ENCODE measurements at places on chromosomes 1 and 21. TPM values are rescaled to one million over a fixed set of nuclear protein-coding genes. Genes with fewer than 3 reads are reported as not detected.

DNA sequence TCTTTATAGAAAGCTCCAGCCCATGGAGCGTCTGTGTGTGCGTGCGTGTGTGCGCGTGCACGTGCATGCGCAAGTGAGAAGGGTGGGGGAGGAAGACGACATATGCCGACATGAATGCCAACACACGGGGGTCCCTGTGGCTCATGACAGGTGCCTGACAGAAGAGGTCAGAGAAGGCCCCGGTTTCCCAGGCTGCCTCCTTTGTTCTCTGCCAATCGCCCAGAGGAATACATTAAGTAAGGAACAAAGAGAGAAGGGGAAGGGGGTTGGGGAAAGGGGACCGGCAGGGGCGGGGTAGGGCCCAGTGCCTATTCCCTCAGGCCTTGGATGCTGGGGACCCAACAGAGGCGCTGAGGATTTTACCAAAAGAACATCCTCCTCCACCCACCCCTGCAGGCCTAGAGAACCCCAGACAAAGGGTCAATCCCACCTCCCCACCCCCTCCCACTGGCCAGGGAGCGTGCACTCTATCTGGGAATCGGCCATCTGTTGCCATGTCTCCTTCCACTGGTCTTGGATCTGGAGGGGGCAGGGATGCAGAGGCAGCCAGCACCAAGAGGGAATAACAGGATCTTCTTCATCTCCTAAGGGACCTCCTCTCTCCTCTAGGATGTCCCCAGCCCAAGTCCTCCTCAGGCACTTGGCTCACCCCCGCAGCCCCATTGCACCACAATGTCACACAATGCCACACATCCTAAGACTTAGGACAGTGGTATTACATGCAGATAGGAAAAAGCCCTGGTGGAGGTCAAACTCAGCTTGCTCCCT, 39.4 kb downstream of the PIK3C2B start:
- DNase-seq: no peak
- H3K4me1 ChIP-seq: peaks cover 82% of the 10 kb centered on the region
- H3K27me3 ChIP-seq: no peaks in the 10 kb centered on the region
- H3K4me3 ChIP-seq: no peak overlapping the region

COX20 gene
- 57.5 TPM for total RNA-seq

DNA sequence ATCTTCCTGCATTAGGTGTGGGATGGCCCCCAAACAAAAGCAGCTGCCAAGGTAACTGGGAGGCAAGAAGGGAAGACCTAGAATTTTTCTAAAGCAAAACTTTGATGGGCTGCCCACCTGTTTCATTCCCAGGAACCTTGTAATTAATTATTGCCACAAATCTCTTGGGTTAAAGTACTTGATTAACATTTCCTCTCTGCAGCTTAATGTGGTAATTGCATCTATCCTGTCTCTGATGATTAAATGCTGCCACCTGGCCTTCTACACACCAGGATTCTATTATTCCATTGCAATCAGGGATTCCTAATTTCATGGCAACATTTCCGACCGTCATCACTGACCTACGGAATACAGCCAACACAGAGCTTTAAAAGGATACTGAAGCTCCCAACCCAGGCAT, 68.3 kb upstream of the RC3H1 start:
- H3K36me3 ChIP-seq: no peaks in the 10 kb centered on the region
- no peaks in the 10 kb centered on the region for H3K4me1 ChIP-seq
- no peaks in the 10 kb centered on the region for H3K27me3 ChIP-seq
- DNase-seq: no peak

FHAD1 gene
- 0.30 TPM for total RNA-seq

OR2T11 gene
- not detected for total RNA-seq

DNA sequence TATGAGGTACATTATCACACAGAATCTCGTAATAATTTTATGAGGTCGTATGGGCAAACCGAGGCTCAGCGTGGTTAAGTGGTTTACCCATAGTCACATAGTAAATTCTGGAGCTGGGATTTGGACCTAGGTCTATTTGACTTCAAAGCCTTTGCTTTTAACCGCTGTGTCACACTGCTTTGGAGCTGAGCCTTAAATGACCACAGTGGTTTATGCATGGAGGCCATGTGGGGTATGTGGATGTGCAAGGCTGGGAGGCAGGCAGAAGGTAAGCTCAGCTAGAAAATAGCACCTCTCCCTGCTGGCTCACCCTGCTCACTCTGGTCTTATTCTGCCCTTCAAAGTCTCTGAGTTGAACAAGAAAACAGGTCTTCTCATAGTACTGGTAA, 269.5 kb downstream of the TRABD2B start:
- peaks cover 45% of the 10 kb centered on the region for H3K27me3 ChIP-seq
- H3K4me3 ChIP-seq: no peak overlapping the region
- peaks cover 14% of the 10 kb centered on the region for H3K4me1 ChIP-seq
- H3K36me3 ChIP-seq: no peaks in the 10 kb centered on the region
- no peak for DNase-seq

DNA sequence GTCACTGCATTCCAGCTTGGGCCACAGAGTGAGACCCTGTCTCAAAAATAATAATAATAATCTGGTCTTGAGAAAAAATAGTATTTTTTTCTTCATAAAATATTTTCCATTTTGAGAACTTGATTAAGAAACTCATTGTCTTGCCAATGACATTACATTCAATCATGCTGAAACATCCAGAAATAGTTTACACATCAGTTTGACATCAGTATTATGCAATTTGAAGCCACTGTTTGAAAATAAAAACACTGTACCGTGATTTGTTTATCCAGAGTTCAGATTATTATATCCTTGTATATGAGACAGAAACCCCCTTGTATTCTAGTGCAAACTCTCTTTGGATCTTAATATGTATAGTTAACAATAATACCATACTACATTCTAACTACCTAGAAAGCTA, 6.9 kb downstream of the FMO2 start:
- peaks cover 15% of the 10 kb centered on the region for H3K36me3 ChIP-seq
- no peak overlapping the region for H3K27ac ChIP-seq
- no peak for DNase-seq
- H3K4me1 ChIP-seq: peaks cover 30% of the 10 kb centered on the region
- no peak overlapping the region for H3K4me3 ChIP-seq

RPTN gene
- not detected for total RNA-seq

LDLRAD1 gene
- not detected for total RNA-seq

DNAJC6 gene
- 6.7 TPM for total RNA-seq

OPN3 gene
- 4.8 TPM for total RNA-seq

FAM177B gene
- total RNA-seq: not detected

GRCh38 chr1:179448437-179449149, 82.8 kb downstream of the AXDND1 start:
- H3K27ac ChIP-seq: no peak overlapping the region
- DNase-seq: no peak
- no peak overlapping the region for H3K4me3 ChIP-seq

GRCh38 chr1:229119876-229120275, 151.0 kb upstream of the RAB4A start:
- no peak for DNase-seq
- no peaks in the 10 kb centered on the region for H3K4me1 ChIP-seq
- H3K4me3 ChIP-seq: no peak overlapping the region
- H3K27me3 ChIP-seq: no peaks in the 10 kb centered on the region
- no peak overlapping the region for H3K27ac ChIP-seq

- no peak overlapping the region for H3K4me3 ChIP-seq
- H3K36me3 ChIP-seq: no peaks in the 10 kb centered on the region
- no peaks in the 10 kb centered on the region for H3K27me3 ChIP-seq
- H3K27ac ChIP-seq: no peak overlapping the region
- DNase-seq: no peak
- no peaks in the 10 kb centered on the region for H3K4me1 ChIP-seq
Measured at GRCh38 chr1:111705841-111706240, 33.4 kb downstream of the INKA2 start.

DNA sequence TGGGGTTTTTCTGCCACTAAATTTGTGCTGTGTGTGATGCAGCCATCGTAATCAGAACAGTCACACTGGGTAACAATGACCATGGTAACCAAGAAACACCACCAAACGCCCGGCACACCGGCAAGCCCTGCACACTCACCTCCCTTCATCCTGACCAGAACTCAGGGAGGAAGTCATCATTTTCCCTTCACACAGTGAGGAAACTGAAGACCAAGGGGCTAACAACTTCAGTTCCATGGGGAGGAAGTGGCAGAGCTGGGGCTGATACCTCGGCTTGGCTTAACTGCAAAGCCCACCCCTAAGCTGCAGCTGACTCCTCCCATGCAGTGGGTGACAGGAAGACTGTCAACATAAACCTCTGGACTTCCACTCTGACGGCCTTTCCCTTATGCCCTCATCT, 69.3 kb upstream of the BCAR3 start:
- peaks cover 10% of the 10 kb centered on the region for H3K27me3 ChIP-seq
- peak overlapping the region; percentile 60 for H3K27ac ChIP-seq
- H3K4me3 ChIP-seq: no peak overlapping the region

- H3K4me3 ChIP-seq: no peak overlapping the region
- no peak for DNase-seq
- peak overlapping the region; percentile 99 for H3K27ac ChIP-seq
- no peaks in the 10 kb centered on the region for H3K27me3 ChIP-seq
Measured at GRCh38 chr1:234719454-234720251, 109.7 kb upstream of the IRF2BP2 start.

- H3K27ac ChIP-seq: no peak overlapping the region
- no peaks in the 10 kb centered on the region for H3K27me3 ChIP-seq
- no peak for DNase-seq
- peaks cover 92% of the 10 kb centered on the region for H3K36me3 ChIP-seq
- H3K4me1 ChIP-seq: no peaks in the 10 kb centered on the region
- H3K4me3 ChIP-seq: no peak overlapping the region
Measured at GRCh38 chr1:15775706-15776105, 17.1 kb downstream of the FBLIM1 start.

DNA sequence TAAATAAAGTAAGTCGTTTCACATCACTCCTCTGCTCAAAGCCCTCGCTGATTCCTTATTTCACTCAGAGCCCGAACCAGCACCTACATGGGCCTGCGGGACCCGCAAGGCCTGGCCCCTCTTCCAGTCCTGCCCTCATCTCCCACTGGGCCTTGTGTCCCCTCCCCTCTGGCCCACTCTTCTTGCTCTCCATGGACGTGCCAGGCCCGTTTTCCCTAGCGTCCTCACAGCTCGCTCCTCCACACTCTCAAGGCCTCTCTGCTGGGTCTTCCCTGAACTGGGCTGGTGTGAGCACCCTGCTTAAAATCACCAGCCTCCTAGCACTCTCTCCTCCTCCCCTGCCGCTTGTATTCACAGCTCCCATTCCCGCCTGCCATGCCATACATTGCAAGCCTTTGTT, 237.9 kb downstream of the FOXD2 start:
- DNase-seq: no peak
- no peak overlapping the region for H3K4me3 ChIP-seq
- H3K27ac ChIP-seq: no peak overlapping the region
- H3K27me3 ChIP-seq: peaks cover 13% of the 10 kb centered on the region
- no peaks in the 10 kb centered on the region for H3K36me3 ChIP-seq
- H3K4me1 ChIP-seq: no peaks in the 10 kb centered on the region

GRCh38 chr1:203590603-203591002, 36.0 kb upstream of the ATP2B4 start:
- no peaks in the 10 kb centered on the region for H3K36me3 ChIP-seq
- no peak for DNase-seq
- no peak overlapping the region for H3K4me3 ChIP-seq
- no peak overlapping the region for H3K27ac ChIP-seq
- H3K4me1 ChIP-seq: peaks cover 18% of the 10 kb centered on the region

DNA sequence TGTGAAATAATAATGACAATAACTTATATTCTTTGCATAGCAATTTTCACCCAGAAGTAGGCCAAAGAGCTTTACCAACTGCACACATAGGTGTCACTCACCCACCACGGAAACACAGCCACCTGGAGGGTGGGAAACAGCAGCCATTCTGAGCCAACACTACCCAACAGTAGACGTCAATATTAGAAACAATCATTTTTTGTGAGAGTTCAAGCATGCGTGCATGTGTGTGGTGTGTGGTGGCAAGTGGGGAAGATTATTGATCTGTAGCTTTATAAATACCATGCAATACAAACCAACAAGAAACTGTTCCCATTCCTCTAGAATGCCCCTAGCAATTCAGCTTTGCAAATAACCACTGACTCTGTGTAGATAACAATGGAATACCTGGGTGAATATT, 19.1 kb downstream of the PROX1 start:
- no peak overlapping the region for H3K4me3 ChIP-seq
- DNase-seq: no peak
- H3K27ac ChIP-seq: no peak overlapping the region
- H3K4me1 ChIP-seq: no peaks in the 10 kb centered on the region
- H3K27me3 ChIP-seq: no peaks in the 10 kb centered on the region

DNA sequence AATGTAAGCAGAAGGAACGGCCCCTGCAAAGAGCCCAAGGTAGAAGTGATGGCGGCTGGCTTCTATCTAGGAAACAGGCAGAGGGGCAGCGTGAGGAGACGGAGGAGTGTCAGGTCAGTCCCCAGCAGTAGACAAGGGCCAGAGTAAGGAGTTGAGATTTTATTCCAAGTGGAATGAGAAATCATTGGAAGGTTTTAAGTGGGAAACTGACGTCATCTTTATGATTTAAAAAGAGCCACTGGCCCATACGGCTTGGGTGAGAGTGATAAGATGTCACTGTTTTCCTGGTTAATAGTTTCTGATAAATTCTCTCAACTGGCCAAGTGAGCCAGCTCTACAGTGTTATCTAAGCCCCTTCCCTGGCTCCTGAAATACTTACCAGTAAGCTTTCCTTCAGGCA, 103.2 kb upstream of the CAMK1G start:
- no peak for DNase-seq
- H3K4me3 ChIP-seq: no peak overlapping the region
- no peaks in the 10 kb centered on the region for H3K36me3 ChIP-seq
- no peak overlapping the region for H3K27ac ChIP-seq
- no peaks in the 10 kb centered on the region for H3K27me3 ChIP-seq

OR10J1 gene
- total RNA-seq: not detected

DNA sequence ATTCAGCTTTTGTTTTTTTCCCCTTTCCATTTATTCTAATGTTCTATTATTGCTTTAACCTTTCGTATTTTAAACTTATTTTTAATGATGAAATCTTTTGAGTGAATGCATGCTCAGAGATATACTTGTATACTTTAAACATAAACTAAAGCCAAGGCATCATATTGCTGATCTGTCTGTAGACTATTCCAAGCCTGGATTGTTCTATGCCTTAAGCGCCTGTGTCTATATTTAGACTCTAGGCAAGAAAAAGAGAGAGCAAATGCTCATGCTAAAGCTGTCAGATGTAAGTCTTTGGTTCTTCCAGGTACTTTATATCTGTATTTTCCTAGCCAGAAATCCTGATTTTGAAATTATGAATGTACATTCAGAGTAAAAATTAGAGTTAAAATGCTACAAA, 14.4 kb downstream of the SH3GLB1 start:
- no peak overlapping the region for H3K4me3 ChIP-seq
- H3K4me1 ChIP-seq: peaks cover 61% of the 10 kb centered on the region
- DNase-seq: no peak
- peak overlapping the region; percentile 2 for H3K27ac ChIP-seq
- no peaks in the 10 kb centered on the region for H3K36me3 ChIP-seq

- H3K27ac ChIP-seq: no peak overlapping the region
- peaks cover 15% of the 10 kb centered on the region for H3K4me1 ChIP-seq
- H3K36me3 ChIP-seq: no peaks in the 10 kb centered on the region
- H3K27me3 ChIP-seq: no peaks in the 10 kb centered on the region
- H3K4me3 ChIP-seq: no peak overlapping the region
Measured at GRCh38 chr1:48930011-48930410, 153.3 kb upstream of the BEND5 start.
